ENCODE measurements at places on chromosomes 7 and 10.

GRCh38 chr7:50147951-50148808 lies 55.1 kb upstream of the ZPBP start:
- no peak for DNase-seq

DNA sequence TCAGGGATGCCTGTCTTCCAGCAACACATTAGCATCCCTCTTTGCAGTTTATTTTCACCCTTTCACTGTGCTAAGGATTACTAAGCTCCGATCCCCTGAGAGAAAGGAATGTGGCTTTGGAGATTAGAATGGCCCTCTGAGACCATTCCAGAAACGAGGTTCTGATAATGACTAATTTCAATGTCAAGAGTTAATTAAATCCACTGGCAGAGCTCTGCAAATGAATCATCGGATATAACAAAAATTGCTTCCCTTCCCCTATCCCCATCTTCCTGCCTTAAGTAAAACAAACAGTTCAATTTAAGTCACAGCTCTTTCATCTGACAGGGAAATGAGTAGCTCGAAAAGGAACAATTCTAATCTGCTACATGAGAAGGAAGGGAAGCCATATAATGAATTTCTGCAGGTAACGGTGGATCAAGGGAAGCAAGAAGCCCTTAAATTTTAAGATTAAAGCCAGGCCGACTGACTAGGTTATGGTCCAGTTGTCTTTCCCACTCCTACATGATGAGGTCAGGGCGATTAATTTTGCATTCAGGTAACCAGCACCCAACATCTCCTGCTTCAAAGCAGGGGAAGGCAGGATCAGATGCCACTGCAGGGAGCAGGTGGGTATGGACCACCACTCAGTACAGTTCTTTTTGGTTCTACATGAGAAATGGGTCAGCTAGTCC lies 50.5 kb downstream of the MALSU1 start:
- peak; percentile 49 for DNase-seq

GRCh38 chr10:74645692-74646091 lies 180.7 kb upstream of the KAT6B start:
- no peak for DNase-seq

DNA sequence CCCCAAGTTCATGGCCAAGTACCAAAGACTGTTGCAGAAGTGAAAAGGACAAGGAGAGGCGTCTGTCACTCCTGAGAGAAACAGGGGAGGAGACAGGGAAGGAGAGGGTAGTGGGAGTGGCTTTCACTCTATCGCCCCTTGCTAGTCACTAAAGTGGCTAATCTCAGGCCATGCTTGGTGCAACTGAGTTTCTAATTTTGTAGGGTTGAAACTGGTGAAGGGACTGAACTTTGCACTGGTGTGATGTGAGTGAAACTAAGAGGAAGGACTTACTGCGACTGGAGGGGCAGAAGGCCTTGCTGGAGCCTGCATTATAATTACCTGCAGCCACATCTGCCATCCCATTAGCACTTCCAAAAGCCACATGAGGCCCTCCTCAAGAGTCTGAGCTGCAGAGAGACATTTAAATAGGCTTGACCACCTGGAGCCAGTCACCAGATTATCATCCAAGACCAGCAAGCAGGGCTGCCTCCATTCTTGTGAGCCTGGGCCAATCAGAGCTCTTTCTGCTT lies 107.2 kb upstream of the EEPD1 start:
- no peak for DNase-seq

GRCh38 chr7:28739826-28740225 lies 218.3 kb downstream of the TRIL start:
- no peak for DNase-seq

DNA sequence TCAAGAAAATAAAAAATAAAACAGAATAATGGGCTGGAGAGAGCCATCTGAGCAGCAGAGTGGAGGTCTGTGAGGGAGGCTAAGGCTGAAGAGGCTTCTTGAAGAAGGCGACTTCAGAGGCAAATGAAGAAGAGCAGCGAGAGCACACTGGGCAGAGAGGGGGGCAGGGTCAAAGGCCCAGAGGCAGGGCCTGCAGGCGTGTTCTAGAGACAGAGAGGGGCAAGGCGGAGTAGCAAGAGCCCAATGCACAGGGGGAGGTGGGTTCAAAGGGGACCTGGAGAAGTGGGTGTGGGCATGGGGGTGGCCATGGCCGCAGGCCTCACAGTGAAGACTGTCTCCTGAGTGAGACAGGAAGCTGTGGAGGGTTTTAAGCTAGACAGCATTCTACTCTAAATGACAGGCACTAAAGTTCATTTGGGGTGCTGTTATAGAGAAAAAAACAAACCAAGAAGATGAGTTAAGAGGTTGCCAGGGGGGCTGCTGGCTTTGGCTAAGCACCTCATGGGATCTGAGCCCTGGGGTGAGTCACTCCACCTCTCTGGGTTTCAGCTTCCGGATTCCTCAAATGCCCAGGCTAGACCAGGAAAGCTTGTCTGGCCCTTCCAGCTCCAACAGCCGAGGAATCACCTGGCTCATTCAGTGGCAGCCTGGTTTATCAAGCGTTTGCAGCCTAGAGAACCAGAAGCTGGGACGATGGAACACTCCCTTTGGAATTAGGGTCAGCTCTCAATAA lies 81.7 kb downstream of the DLG5 start:
- peak; percentile 71 for DNase-seq

DNA sequence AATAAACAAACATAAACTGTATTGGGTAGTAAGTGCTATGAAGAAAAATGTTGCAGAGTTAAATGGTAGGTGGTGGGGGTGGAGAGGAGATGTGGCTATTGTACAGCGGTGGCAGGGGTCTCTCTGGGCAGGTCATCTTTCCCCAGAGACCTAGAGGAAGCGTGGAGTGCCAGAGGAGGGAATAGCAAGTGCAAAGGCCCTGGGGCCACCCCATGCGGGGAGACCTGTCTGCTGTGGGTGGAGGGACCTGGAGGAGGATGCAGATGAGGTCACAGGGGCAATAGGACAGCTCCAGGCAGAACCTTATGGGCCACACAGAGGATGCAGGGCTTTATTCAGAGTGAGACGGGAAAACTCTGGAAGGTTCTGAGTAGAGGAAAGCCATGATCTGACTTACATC lies 47.5 kb downstream of the DLG5 start:
- no peak for DNase-seq

- DNase-seq = no peak
These were observed 41.9 kb downstream of the TCF7L2 start for GRCh38 chr10:112991888-112992491.

DNA sequence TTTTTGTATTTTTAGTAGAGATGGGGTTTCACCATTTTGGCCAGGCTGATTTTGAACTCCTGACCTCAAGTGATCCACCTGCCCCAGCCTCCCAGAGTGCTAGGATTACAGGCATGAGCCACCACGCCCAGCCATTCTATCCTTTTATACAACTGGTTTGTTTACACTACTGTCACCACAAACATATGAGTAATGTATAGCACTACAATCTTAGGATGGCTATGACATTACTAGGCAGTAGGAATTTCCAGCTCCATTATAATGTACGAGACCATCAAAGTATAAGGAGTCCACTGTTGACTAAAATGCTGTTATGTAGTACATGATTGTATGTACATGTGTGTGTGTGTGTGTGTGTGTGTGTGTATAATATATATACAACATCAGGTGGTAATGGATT lies 1126.1 kb upstream of the LRRN3 start:
- no peak for DNase-seq

GRCh38 chr10:88598055-88598454 lies 11.5 kb downstream of the LIPJ start:
- no peak for DNase-seq

DNA sequence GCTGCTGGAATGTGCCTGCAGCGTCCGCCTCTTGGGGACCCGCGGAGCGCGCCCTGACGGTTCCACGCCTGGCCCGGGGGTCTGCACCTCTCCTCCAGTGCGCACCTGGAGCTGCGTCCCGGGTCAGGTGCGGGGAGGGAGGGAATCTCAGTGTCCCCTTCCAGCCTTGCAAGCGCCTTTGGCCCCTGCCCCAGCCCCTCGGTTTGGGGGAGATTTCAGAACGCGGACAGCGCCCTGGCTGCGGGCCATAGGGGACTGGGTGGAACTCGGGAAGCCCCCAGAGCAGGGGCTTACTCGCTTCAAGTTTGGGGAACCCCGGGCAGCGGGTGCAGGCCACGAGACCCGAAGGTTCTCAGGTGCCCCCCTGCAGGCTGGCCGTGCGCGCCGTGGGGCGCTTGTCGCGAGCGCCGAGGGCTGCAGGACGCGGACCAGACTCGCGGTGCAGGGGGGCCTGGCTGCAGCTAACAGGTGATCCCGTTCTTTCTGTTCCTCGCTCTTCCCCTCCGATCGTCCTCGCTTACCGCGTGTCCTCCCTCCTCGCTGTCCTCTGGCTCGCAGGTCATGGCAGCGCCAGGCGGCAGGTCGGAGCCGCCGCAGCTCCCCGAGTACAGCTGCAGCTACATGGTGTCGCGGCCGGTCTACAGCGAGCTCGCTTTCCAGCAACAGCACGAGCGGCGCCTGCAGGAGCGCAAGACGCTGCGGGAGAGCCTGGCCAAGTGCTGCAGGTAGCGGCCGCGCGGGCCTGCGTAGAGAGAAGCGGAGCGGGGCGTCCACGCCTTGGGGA lies 645 bp downstream of the SLC26A4 start:
- DNase-seq = peak; percentile 28

GRCh38 chr7:6646465-6646864 lies 9.3 kb downstream of the ZNF316 start:
- DNase-seq = no peak

- no peak for DNase-seq
These were observed 22.2 kb downstream of the SGCE start for GRCh38 chr7:94633687-94634086.

DNA sequence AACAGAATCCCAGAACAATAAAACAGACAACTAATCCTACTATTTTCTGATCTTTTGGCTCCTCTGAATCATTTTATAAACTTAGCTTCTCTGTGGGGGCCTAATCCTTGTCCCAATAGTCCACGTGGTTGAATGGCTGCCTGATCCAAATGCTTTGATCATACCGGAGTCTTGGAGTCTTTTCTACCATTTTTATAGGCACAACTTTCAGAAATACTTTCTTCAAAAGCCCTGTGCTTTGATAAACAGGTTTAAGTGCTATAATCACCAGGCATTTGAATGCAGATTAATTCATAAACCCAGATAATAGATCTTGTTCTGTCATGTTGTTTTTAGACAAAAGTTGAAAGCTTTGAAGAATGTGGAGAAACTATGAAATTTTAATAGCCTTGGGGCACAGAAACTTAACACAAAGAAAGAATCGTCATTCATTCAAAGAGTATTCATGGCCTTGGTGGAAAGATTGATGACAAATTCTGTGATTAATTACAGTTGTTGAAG lies 163.7 kb downstream of the AHR start:
- DNase-seq = no peak

- no peak for DNase-seq
These were observed at the start of gene CALHM1 for GRCh38 chr10:103458720-103459119. Gene CALHM1 (minus strand): TSS chr10:103458900. CDS start chr10:103458751, 149 bp downstream.

DNA sequence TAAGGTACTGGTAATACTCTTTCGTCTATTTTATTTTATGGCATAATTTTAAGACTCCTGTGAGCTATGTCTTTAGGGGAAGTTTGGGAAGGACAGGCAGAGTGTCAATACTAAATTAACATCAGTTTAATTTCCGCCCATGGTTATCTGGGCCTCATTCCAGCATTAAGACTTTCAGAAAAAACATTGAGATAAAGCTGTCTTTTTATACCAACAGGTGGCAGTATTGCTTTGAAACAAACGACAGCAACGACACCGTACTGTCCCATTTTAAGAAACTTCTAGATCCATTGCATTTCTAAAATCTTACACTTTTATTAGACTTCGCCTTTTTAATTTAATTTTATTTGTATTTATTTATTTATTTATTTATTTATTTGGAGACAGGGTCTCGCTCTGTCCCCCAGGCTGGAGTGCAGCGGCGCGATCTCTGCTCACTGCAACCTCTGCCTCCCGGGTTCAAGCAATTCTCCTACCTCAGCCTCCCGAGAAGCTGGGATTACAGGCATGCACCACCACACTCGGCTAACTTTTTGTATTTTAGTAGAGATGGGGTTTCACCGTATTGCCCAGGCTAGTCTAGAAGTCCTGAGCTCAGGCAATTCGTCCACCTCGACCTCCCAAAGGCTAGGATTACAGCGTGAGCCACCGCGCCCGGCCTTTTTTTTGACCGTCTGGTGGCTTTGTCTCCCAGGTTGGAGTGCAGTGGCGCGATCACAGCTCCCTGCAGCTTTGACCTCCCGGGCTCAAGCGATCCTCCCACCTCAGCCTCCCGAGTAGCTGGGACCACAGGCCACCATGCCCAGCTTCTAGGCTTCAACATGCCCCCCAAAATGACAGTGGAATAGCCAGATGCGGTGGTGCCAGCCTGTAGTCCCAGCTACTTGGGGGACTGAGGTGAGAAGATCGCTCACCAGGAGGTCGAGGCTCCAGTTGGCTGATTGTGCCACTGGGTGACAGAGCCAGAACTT lies 78.7 kb upstream of the C1GALT1 start:
- DNase-seq = peak; percentile 20

DNA sequence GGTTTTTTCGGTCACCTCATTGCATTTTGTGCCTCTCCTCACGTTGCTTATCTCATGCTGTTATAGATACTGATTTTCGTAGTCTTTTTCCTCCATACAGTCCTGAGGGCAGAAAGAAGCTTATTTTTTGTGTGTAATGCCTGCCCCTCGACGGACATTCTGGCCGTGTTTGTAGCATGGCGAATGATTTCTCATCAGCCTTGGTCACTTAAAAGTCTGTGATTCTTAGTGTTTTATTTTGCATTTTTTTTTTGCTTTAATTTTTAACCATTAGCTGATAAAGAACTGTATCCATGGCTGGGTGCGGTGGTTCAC lies 469 bp upstream of the NOC3L start:
- no peak for DNase-seq

- DNase-seq = no peak
These were observed 235.0 kb downstream of the PAXIP1 start for GRCh38 chr7:154767821-154768415.

GRCh38 chr7:147803151-147803550 lies 787.4 kb upstream of the C7orf33 start:
- no peak for DNase-seq

GRCh38 chr7:98795741-98796493 lies 73.9 kb downstream of the TMEM130 start:
- no peak for DNase-seq

DNA sequence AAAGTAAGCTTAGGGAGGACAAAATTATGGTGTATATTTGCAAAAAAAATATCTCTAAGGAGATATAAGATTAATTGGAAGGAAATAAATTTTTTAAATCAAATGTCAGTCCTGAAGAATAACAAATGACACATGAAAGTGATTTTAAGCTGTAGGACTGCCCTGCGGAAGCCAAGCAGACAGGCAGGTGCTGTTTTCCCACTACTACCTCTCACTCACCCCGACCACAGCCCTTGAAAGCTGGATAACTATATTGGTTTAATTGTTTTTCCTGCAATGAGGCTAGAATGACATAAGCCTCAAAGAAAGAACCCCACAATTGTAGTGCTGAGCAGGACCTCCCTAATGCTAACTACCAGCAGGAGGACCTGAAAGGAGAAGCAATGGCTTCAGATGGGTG lies 68.6 kb upstream of the VIPR2 start:
- DNase-seq = no peak

- DNase-seq = no peak
These were observed 18.4 kb upstream of the GOLGA7B start for GRCh38 chr10:97831259-97831658.

- DNase-seq = no peak
These were observed 169.5 kb downstream of the FANK1 start for GRCh38 chr10:126065751-126066377.
